Stimulated activated CD4-positive, alpha-beta T cell treated with anti-CD3 and anti-CD28 coated beads, Interleukin-1b, Interleukin-23, amount 100 ng/mL, for 1 hour (primary cell): ENCODE measurements at places on chromosomes 1 and 21.

DNA sequence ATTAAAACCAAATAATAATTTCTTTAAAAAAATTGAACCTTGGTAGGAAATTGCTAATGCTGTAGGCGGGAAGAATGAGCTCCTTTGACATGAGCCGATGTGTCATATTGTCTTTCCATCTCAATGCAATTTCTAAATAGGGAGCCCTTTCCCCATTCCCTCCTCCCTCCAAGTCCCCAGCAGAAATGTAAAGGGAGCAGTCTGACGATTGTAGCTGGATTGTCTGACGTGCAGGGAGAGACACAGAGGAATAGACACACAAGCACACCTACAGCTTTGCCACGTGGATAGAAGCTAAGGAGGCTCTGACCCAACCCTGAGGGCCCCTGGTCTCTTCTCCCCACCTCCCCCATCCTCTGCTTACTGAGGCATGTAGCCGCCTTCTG lies 3.6 kb upstream of the SYT6 start:
- no peak for DNase-seq

GRCh38 chr21:34513129-34513675 lies 1.2 kb upstream of the KCNE1 start:
- no peak for DNase-seq

DNA sequence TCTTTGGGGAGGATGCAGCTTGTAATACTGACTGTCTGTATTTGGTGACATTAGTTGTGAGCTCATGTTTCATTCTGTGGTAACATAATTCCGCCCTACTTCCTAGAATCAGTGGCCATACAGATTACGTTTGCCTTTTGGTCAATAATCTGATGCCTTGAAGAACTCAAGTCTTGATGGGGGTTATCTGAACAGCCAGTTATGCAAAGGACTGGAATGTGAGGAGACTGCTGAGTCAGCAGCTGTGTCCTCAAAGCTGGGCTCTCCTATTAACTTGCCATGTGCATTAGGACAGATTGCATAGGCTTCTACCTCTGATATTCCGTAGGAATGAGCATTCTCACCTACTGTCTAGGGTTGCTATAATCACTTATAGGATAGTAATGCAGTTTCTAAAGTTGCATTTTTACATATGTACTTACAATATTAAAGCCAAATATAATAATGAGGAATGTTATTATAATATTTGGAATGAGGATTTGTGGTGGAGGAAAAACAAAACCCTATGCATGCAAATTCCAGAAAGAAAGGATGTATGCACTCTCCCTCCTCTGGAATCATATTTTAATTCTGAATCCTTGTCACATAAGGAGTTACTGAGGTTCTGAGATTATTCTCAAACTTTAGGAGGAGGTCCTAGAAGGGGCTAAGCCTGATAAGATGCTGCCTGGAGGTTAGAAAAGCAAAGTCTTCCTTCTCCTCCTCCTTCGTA lies 116.0 kb downstream of the NOS1AP start:
- no peak for DNase-seq

- DNase-seq = no peak
Measured at GRCh38 chr1:151175863-151176262, at the start of gene TMOD4. Gene TMOD4 (minus strand): TSS chr1:151175981. CDS start chr1:151174875, 1,106 bp downstream.

GRCh38 chr21:46062471-46063211 lies 35.3 kb upstream of the COL6A2 start:
- DNase-seq = no peak

- DNase-seq = no peak
Measured at GRCh38 chr1:100512803-100513352, 25.1 kb upstream of the GPR88 start.

GRCh38 chr1:211257826-211258225 lies 1.3 kb upstream of the RCOR3 start:
- no peak for DNase-seq

GRCh38 chr1:30140566-30140965 lies 582.8 kb downstream of the MATN1 start:
- no peak for DNase-seq

DNA sequence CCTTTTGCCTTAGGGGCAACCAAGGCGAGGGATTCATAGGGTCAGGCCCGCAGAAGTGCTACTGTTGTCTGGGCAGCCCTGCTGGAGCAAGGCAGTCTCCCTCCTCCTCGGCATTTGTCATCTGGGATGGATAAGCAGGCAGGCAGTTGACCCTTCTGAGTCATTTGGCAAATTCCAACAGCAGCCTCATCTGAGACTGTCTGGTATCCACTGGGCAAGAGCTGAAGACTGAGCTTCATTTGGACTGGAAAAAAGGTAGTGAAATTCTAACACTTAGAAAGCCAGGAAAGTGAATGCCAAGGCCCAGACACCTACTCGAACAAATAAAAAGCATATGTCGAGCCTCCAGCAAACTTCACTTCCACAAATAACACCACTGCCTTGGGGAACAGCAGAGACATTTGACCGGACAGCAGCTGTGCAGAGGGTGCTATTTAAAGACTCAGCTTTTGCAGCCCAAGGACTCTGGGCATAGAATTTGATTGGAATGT lies 4.0 kb upstream of the ZBTB40 start:
- no peak for DNase-seq

GRCh38 chr1:226606311-226607267 lies 58.0 kb downstream of the STUM start:
- no peak for DNase-seq

- no peak for DNase-seq
Measured at GRCh38 chr1:208025031-208025430, 114.1 kb upstream of the CD34 start.

GRCh38 chr1:25433389-25434186 lies 2.9 kb downstream of the MACO1 start:
- DNase-seq = no peak

DNA sequence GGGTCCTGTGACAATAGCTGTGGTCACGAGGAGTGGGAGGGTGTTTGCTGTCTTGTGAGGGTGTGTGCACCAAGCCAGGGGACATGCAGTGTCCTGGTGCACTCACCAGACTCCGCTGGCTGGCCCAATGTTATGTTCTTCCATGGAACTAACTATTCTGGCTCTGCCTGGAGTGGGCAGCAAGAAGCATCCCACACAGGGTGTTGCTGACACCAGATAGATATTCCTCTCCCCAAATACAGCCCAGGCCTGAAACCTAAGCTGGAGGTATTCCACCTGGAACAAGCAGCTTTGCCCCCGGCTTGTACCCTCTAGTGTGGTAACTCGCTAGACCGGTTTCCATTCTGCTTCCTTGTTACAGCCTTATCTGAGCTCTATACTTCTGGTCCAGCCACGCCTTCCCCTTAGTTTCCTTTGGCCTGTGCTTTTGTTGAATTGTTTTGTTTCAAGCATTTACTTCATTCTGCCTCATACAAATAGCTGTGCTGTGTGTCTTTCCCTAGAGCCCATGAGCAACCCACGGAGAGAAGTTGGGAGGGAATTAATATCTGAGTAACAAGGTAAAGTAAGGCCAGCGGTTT lies 14.7 kb upstream of the LY9 start:
- DNase-seq = no peak

GRCh38 chr1:70503358-70503757 lies 92.3 kb downstream of the CTH start:
- no peak for DNase-seq

GRCh38 chr1:14511166-14511680 lies 87.3 kb upstream of the KAZN start:
- no peak for DNase-seq

DNA sequence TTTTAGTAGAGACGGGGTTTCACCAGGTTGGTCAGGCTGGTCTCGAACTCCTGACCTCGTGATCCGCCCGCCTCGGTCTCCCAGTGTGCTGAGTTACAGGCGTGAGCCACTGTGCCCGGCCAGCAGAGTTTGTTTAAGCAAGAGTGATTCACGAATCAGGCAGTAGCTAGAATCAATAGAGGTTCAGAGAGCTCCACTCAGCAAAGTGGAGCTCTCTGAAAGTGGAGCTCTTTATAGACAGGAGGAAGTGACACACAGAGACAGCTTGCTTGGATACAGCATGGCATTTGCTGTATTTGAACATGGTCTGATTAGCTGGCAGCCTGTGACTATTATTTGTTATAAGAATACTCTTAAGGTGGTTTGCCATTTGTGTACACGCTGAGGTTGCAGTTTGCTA lies 27.1 kb upstream of the CD34 start:
- DNase-seq = no peak

DNA sequence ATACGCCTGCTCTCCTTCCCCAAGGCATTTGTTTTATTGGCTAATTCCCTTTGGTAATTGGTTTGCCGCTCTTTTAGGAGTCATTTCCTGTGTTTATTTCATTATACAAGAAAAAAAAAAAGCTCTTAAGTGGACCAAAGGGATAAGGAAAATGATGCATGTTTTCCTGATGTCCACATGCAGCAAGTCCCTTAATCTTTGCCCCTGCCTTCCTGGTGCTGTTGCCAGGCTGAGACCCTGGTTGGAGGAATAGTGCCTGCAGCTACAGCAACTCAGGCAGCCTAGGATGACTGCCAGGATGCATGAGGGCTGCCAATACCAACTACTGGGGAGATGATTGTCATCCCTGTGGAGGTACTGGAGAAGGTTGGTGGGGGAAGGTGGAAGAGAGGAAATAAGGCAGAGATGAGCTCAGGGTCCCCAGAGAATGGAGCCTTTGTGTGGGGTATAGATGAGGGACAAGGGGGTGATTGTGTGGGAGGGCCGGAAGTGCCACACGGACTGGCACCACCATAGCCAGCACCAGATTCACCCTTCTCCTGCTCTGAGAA lies 6.1 kb upstream of the GATAD2B start:
- DNase-seq = no peak

DNA sequence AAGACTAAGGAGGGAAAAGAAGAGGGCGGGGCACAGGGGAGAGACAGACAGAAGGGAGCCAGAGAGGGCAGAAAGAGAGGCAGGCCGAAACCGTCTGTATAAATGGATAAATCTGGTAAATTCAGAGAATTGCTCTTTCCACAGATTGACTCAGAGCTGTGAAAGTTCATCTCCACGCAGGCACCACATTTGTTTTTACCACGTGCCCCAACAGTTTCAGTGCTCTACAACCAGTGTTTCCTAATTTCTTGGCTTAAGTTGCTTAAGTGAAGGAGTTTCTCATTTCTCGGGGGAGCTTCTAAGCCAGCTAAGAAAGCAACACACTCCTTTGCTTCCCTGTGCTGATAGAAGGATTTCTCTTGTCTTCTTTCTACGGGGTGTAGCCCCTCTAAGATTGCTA lies 87.1 kb downstream of the ENAH start:
- DNase-seq = no peak

DNA sequence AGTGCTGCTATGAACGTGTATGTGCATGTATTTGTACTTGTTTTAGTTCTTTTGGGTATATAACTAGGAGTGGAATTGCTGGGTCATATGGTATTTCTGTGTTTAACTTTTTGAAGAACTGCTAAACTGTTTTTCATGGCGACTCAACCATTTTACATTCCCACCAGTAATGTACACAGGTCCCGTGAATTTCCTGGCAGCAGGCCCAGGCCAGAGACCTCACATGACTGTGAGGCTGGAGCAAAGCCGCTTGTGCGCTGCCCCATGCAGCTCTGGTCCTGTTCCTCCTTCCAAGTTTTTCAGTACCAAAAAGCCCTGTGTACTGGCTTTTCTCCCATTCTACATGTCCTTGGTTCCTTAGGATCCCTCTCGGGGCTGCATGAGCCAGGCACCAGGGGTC lies 29.6 kb downstream of the ACOT11 start:
- DNase-seq = no peak

DNA sequence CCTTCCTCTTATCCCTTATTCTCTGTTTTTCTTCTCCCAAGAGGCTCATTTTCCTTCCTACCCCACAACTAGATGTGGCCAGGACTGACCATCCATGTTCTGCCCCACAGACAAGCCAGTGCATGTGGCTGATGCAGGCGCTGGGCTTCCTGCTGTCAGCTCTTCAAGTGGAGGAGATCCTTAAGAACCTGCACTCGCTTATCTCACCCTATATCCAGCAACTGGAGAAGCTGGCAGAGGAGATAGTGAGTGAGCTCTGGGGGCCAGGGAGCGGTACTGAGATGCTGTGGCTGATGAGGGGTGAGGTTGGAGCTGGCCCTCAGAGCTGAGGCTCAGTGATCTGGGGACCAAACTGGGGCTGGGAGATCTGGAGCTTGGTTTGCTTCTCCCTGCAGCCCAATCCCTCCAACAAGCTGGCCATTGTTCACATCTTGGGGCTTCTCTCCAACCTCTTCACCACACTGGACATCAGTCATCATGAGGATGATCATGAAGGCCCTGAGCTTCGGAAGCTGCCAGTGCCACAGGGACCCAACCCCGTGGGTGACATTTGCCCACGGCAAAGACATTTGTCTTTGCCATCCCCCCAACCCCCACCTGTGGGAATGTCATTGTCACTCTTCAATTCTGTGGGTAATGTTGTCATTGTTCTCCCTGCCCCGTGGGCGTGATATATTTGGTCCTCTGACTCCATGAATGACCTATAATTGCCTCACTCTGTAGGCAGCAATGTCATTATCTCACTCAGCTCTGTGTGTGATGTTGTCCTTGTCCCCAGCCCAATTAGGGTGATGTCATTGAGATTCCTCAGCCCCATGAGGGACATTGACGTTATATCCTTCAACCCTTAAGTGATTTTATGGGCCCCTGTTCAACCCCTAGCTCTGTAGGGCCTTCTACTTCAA lies 11.2 kb upstream of the DPH2 start:
- DNase-seq = no peak
